ENCODE measurements at places on chromosomes 3 and 15.

- no peak for DNase-seq
Measured at GRCh38 chr15:66072616-66073361, 180.8 kb downstream of the MEGF11 start.

GRCh38 chr3:108391917-108392593 is 95.7 kb downstream of the HHLA2 start:
- DNase-seq = peak; percentile 20

DNA sequence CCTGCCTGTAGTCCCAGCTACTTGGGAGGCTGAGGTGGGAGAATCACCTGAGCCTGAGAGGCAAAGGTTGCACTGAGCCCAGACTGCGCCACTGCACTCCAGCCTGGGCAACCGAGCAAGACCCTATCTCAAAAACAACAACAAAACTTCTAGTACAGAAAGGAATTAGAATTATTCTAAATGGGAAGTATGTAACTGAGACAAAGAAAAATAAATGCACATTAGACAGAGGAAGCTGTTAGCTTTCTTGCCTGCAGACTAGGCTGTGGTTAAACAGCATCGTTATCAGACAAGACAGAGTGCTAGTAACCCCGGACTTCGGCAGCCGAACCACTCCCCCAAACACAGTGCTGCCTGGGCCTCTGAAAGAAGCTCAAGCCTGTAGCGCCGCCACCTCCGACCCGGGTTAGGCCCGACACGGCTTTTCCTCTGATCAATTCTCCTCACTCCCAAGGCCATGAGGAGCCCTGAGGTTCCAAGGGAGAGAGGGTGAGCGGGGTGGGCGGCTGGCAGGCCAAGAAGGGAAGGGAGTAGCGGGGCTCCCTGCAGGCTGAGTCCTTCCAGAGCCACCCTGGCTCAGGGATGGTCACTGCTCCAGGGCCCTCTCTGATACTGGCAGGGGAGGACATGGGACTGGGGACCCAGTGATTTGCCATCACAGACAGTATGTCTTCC is 44.8 kb upstream of the MUC4 start:
- no peak for DNase-seq

GRCh38 chr3:81765400-81765799 is 4.0 kb upstream of the GBE1 start:
- no peak for DNase-seq

GRCh38 chr3:194907811-194908210 is 222.1 kb downstream of the FAM43A start:
- no peak for DNase-seq

DNA sequence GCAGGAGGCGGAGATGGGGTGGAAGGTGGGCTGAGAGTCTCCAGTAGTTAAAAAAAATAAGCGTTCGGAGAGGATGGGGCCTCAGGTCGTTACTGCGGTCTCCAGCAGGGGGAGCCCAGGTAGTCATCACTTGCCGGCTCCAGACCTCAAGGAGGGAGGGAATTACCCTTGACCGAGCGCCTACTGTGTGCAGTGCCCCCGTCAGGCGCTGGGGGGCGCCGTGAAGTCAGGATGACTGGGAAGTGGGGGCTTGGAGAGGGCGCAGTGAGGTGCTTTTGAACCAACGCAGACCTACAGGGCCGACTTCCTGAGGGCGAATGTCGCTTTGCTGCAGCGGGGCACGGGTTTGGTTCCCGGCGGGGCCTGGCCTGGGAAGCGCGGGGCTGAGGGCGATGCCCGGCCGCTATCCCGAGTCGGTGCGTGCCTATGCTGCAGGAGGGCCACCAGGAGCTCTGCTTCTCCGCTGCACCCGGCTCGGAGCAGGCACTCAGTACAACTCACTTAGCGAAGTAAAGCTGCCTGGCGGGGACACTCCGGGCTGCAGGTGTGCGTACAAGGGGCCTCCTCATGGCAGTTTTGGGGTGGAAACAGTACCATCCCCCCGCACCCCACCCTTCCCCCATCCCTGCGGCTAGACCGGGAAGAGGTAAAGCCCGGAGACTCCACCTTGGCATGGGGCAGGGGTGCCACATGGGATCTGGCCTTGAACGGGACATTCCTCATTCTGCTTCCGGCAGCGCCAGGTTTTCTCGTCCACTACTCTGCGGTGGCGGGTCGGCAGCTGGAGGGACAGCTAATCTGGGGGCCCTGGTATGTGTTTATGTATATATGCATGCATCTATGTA is 79.8 kb downstream of the RHCG start:
- peak; percentile 50 for DNase-seq

- peak; percentile 20 for DNase-seq
Measured at GRCh38 chr15:57133127-57133968, 214.9 kb downstream of the TCF12 start.

DNA sequence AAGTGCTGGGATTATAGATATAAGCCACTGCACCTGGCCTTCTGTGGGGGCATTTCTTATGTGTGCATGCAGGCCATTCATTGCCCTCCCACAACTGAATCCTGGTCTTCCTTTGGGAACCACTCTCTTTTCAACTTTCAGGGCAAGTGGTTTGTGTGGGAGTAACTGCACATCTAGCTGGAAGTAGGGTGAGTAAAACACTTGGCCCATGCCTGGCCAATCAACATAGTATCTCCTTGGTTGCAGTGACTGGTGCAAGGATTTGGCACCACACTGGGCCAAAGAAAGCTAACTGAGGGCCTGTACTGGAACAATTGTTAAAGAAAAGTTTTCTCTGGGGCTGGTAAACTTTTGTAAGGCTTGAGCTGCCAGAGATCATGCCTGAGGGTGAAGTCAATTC is 189.2 kb upstream of the FEZF2 start:
- no peak for DNase-seq

GRCh38 chr3:117278424-117279190 is 569.0 kb downstream of the TUSC7 start:
- peak; percentile 78 for DNase-seq

GRCh38 chr15:75112278-75112847 is 89.0 kb downstream of the PPCDC start:
- DNase-seq = no peak

DNA sequence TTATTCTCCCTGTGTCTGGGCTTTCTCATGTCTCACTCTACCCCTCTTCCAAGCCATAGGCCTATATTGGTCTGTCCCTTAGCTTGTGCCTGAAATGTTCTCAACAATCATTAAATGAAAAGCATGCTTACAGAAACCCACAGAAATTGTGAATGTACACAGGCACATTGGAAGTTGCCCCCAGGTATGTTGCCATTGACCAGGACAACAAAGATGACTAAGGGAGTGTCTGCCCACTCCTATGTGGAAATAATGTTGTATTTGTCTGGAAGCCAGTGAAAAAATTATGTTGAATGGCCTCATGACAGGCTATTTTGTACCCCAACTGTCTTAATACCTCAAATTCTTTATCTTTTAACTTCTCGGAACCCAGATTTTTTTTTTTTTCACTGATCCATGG is 102.0 kb downstream of the TPRG1 start:
- DNase-seq = no peak

DNA sequence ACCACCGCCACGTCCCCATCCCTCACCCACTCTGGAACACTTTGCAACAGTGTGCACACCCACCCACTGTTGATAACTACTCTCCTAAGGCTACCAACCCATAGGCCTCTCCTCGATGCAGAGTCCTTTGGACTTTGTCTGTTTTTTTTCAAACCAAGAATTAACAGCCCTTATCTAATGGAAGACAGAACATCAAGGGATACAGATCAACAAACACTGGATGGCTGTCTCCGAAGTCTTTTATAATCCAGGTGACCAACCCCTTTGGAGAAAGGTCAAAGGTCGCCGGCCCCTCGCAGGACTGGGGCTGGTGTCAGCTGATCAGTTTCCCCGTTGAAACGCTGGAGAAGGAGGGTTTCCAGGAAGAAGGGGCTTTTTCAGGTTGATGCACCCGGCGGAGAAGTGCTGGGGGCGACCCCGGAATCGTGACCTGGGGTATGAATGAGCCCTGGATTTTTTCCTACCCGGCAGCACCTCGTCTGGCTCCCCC is 532 bp downstream of the B4GALT4 start:
- peak; percentile 53 for DNase-seq

DNA sequence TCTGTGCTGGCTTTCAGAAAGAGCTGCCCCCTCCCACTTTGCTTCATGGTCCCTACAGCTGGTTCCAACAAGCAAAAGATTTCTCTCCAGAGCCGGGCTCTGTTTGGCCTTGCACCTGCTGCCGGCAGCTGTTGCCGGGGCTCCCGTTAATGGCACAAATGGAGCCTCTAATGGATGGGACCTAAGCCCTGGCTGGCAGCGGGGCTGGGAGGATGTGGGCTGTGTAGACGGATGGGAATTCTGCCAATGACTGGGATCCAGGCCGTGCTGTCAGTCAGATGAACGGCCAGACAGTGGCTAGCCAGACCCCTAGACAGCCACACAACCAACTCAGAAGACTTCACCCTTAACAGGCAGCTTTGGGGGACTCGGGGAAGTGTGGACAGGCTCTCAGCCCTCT is 88.0 kb downstream of the RPLP1 start:
- DNase-seq = peak; percentile 91

DNA sequence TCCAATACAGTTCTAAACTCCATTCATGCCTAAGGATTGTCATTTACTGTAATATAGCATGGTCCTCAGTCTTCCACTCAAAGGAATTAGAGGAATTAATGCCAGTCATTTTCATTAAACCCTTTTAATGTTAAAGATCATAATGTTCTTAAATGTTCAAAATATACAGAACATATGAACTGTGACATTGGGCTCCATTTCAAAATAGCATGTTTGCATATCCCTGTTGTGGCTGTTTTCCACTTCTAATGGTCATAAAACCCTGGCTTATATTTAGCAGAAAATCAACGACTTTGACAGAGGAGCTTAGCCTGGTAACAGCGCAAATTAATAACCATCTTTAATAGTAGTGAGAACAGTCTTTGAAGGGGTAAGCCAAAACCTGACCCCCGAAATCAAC is 260.7 kb downstream of the UBE2E2 start:
- DNase-seq = no peak

DNA sequence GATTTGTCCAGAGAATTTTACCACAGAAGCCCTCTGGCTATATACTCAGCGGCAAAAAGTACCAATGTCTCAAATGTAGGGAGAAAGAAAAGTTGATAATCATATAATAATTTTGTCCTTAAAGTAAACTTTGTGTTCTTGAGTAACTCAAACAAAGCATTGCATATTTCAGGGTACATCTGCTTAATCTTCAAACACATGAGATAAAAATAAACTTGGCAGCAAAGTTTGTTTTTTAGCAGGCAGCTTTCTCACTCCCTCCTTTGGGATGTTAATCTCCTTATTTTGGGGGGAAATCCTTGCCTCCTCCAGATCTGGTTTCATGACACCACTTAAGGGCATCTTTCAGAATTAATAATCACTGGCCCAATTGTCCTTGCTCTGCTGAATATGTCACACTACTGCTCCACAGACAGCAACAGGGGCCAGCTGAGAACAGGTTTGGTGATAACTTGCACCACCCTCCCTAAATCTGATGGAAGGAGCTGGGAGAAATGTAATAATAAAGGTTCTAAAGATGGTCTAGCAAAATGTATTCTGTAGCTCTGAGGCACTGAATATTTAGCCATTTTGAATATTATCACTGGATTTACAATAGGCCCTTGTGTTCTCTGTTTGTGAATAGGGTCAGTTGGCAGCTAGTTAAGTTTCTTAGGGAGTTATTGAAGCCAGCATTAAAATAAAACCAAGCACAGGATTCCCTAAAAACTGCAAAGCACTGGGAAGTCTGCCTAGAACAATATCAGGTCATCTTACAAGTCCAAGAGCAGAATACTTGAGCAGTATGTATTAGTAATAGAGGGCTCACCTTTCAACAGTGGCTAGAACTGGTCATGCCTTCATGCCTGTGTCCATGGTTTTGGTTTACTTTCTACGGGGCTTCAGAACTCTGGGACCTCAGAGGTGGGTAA is 79.2 kb downstream of the EFL1 start:
- DNase-seq = no peak

GRCh38 chr3:43995547-43996378 is 245.9 kb upstream of the TOPAZ1 start:
- no peak for DNase-seq

DNA sequence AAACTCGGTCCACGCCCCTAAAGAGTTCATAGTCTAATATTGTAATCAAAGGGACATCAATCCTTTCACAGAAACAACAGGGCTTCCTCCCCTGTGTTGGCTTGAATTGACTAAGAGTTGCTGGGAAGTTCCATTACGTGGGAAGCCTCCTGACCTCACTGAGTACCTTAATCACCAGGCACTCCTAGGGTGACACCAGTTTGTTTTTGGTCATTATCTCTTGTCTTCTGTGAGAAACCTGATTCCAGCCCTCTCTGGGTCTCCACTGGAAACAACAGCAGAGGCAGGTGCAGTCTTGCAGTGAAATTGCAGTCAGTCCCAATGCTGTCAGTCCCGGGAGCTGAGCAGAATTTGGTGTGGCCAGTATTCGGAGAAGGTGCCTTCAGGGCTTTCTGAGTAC is 55.4 kb downstream of the BOC start:
- peak; percentile 25 for DNase-seq

DNA sequence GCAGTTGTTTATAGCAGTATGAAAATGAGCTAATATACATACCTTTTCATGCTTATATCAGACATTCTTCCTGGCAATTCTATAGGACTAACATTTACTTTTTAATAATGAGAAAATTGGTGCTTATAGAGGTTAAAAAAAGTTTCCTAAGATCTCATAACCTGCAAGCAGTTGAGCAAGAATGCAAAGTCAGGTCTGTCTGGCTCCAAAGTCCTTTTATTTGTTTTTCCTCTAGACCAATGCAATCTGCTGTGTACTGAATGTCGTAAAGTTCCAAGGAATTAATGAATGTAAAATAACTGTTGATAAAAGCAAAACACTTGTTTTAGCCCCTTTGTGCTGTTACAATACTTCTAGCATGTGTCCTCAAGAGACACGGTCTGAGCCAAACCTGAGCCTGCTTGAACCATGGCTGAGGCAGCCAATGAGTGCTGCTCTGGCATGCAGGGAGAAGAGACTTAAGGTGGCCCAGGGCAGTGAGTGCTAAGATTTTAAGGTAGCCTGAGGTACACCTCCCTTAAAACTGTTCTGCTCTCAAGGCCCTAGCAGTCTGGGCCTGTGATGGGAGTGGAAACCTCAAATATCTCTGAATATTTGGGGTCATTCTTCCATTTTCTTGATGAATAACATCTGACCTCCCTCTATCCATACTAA is 555.1 kb upstream of the NAALADL2 start:
- no peak for DNase-seq

DNA sequence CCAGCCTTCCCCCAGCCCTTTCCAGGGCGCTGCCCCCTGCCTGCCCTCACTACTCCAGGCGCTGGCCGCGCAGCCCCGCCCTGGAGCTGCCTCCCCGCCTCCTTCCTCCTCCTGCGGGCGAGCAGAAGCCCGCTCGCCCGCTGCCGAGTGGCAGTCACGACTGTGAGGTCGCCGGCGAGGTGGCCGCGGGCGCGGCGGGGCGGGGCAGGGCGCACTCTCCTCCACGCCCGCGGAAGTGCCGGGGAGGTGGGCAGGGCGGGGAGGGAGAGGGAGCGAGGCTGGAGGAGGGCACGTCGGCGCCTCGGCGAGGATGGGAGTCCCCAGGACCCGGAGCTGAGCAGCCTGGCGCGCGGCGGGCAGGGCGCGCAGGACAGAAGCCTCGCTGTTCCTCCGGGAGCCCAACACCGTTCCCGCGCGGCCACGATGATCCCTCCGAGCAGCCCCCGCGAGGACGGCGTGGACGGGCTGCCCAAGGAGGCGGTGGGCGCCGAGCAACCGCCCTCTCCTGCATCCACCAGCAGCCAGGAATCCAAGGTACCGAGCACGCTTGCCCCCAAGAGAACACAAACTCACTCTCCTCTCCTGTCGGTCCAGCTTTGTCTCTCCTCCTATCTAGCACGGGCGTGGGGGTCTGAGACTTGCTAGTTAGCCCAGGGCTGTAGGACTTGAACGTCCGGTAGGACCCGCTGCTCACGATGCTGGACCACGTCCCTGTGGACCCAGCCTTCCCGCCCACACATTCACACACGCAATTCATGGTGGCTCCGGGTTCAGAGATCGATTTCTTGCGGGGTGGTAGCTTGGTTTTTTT is at the start of gene STAC:
STAC (plus strand) TSS at position 284 of the 811 bp plus-strand sequence; CDS start at position 424, 140 bp downstream.
- DNase-seq = peak; percentile 17

All from NCI-H1092 treated with DMSO at 0.1 percent for 48 hours (cell line).